ENCODE measurements at places on chromosomes 12 and 14.

DNA sequence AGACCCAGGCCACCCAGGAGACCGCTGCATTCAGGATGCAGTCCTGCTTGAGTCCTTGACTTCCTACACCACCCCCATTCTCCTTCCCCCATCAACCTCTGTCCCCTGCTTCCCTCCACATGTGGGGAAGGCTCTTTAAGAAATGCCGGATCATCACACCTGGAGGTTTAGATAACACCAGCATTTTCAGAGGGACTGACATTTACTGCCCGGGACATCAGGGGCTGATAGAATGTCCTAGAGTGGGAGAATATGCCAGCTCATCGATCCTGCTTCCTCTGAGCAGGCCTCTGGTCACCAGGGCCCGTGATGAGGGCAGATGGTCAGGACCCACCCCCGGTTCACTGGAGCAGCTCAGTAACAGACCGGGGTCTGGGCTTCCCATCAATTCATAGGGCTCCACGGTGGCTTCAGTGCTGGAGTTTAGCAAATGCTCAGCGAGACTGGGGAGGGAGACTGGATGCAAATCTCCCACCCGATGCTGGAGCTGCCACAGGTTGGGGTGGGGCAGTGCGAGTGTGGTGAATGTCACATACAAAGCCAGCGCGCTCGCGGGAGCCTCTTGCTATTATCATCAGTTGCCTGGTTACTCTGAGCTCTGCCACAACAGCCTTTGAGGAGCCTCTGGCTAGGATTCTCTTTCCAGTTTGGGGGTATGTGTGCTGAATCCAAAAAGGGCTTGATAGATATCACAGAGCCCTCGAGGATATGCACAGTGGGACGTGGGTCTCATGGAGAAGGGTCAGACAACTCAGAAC, 111.6 kb downstream of the RBM19 start:
- DNase-seq, result no peak

- no peak for DNase-seq
These were observed 129.6 kb downstream of the EMP1 start for GRCh38 chr12:13326076-13326475.

GRCh38 chr12:40942326-40942725, 245.8 kb upstream of the PDZRN4 start:
- DNase-seq, result peak; percentile 54

DNA sequence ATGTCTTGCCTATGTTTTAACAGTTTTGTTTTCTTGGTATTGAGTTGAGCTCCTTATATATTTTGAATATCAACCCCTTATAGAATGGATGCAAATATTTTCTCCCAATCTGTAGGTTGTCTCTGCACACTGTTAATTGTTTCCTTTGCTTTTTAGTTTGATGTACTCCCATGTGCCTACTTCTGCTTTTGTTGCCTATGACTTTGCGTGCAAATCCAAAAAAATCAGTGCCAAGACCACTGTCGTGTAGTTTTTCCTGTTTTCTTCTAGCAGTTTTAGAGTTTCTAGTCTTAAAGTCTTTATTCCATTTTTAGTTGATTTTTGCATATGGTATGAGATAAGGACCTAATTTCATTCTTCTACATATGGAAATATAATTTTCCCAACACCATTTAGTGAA, 28.8 kb downstream of the SENP1 start:
- no peak for DNase-seq

DNA sequence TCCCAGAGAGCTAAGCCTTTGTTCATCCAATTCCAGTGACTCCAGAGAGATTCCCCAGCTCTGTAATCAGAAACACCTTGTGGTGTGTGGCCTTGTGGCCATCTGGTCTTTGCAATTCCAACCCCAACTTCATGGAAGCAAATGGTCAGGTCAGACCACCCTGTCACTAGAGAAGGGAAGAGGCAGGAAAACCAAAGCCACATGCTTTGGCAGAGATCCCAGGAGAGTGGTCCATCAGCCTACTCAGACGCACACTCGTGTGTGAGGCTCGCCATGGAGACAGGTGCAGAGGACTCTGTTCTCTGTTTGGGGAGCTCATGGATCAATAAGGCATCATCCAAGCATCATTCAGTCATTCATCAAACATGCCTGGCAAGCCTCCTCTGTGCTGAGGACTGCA, 46.2 kb upstream of the TUNAR start:
- no peak for DNase-seq

GRCh38 chr12:123801573-123802178, 39.6 kb downstream of the DNAH10 start:
- peak; percentile 23 for DNase-seq

DNA sequence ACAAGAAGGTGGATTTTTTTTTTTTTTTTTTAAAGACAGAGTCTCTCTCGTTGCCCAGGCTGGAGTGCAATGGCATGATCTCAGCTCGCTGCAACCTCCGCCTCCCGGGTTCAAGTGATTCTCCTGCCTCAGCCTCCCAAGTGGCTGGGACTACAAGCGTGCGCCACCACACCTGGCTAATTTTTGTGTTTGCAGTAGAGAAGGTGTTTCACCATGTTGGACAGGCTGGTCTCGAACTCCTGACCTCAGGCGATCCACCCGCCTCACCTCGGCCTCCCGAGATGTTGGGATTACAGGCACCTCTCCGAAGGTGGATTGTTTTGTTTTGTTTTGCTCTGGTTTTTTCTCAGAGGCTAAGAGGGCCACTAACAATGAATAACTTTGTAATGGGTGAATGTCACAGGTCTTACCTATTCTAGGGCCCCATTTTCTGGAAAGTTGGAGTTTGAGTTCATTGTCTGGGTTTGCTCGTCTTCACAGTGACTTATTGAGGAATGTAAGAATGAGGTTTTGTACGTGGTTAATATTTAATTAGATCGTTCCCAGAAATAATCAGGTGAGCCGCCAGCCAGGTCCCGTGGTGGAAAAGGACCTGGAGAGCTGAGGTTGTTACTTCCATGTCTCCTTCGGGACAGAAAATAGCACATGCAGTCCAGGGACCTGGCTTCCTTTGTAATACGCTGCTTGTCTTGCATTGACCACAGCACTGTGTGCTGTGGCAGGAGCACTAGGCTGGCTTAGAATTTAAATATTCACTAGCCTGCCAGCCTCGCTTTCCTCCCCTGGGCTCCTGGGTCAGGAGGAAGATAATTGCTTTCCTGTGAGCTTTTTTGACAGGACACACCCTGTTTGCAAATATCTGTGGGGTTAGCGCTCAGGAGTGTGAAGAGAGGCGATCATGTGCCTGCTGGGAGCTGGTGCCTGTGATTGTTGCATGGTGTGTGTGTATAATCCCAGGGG, 2.3 kb downstream of the HIP1R start:
- no peak for DNase-seq

DNA sequence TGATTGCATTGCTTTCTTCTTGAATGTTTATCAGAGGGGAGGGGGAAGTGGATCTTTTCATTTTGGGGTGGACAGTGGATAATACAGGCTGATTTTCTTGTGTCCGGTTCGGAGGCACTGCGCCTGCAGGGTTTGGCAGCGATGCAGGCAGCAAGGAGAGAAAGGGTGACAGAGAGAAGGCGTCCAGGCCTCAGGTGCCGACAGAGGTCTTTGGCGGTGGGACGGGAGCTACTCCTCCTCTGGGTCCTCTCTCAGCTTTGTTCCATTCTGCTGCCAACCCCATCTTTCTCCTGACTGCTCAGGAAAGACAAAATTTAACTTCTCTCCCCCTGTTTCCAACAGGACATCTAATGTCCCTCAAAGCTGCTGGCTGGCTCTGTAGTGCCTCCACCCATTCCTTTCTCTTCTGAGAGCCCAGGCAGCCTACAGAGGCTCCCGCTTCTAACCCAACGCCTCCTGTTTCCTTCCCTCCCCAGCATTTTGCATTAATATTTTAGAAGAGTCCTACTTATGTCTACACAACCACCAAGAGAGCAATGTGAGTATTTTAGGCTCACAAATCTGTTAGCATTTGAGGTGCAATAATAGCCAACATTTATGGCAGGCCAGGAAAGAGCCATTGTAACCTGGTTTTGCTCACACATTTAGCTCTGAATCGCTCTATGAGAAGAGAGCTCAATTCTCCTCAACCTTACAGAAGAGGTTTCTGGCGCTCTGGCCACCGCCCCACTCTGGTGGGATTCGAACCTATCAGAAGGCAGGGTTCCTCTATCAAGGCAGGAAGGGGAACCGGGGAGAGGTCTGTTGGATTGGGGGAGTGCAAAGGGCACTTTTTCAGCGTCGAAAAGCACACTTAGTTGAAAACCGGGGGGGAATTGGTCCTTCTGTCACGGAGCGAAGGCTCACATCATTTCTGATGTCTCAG, 7.1 kb upstream of the TBX5 start:
- no peak for DNase-seq

- no peak for DNase-seq
These were observed 316.6 kb upstream of the RTL1 start for GRCh38 chr14:101219896-101220703.
